Left ventricle myocardium inferior (tissue), 1 donor: ENCODE measurements at places on chromosomes 1 and 21. TPM values are rescaled to one million over a fixed set of nuclear protein-coding genes. Genes with fewer than 3 reads are reported as not detected.

GRCh38 chr21:42027822-42028765 lies 17.9 kb upstream of the ZBTB21 start:
- H3K27me3 ChIP-seq, result no peaks in the 10 kb centered on the region
- H3K4me1 ChIP-seq, result peaks cover 11% of the 10 kb centered on the region
- no peak for DNase-seq

- no peak overlapping the region for H3K4me3 ChIP-seq
- peak overlapping the region; percentile 94 for H3K27ac ChIP-seq
- peaks cover 37% of the 10 kb centered on the region for H3K4me1 ChIP-seq
These were observed 26.2 kb upstream of the EPHA2 start for GRCh38 chr1:16181887-16182719.

DNA sequence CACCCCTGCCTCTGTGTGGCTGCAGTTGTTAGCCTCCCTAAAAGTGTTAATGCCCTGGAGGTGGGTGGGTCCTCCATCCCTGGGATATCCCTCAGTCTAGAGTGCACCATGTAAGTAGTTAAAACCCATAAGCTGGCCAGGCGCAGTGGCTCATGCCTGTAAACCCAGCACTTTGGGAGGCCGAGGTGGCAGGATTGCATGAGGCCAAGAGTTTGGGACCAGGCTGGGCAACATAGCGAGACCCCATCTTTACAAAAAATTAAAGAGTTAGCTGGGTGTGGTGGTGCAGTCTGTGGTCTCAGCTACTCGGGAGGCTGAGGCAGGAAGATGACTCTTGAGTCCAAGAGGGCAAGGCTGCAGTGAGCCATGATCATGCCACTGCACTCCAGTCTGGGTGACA lies 10.3 kb downstream of the MYOC start:
- H3K27me3 ChIP-seq, result no peaks in the 10 kb centered on the region
- no peak for DNase-seq
- no peak overlapping the region for H3K4me3 ChIP-seq
- H3K4me1 ChIP-seq, result peaks cover 20% of the 10 kb centered on the region
- no peak overlapping the region for H3K27ac ChIP-seq

DNA sequence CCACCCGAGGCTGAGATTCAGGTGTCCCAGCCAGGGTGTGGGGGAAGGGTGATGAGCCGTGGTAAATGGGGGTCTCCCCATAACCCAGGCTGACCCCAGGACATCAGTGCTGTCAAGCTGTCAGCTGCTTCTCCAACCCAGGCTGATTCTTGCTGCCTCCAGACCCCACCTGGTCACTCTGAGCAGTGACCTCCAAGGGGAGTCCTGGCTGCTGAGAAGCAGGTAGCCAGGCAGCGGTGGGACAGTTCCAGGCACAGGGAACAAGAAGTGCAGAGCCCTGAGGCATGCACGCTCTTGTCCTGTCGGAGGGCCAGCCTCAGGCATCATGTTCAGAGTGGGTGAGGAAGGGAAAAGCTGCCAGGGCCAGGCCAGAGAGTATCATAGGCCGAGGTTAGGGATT lies 1.1 kb downstream of the ESPN start:
- H3K27ac ChIP-seq, result no peak overlapping the region
- peaks cover 40% of the 10 kb centered on the region for H3K4me1 ChIP-seq
- no peaks in the 10 kb centered on the region for H3K36me3 ChIP-seq
- no peak overlapping the region for H3K4me3 ChIP-seq

DNA sequence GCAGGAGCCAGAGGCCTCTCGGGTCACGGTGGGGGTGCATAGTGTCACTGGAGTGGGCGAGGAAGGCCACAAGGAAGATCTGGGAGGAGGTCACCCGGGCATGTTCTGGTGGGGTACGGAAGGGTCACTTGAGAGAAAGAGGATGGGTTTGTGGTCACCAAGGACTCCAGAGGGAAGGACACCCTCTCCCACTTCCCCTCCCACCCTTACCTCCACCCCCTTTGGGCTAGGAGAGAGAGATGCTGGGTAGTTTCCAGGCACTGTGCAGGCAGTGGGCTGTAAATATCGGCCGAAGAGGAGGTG lies 703 bp downstream of the AMIGO1 start:
- peak overlapping the region; percentile 75 for H3K27ac ChIP-seq
- H3K27me3 ChIP-seq, result no peaks in the 10 kb centered on the region
- peaks cover 34% of the 10 kb centered on the region for H3K4me1 ChIP-seq
- H3K36me3 ChIP-seq, result peaks cover 9% of the 10 kb centered on the region
- peak overlapping the region; percentile 77 for H3K4me3 ChIP-seq

- no peak for DNase-seq
- H3K4me3 ChIP-seq, result no peak overlapping the region
- H3K36me3 ChIP-seq, result no peaks in the 10 kb centered on the region
- H3K4me1 ChIP-seq, result peaks cover 32% of the 10 kb centered on the region
These were observed 179.4 kb downstream of the LYPLAL1 start for GRCh38 chr1:219352961-219353651.

DNA sequence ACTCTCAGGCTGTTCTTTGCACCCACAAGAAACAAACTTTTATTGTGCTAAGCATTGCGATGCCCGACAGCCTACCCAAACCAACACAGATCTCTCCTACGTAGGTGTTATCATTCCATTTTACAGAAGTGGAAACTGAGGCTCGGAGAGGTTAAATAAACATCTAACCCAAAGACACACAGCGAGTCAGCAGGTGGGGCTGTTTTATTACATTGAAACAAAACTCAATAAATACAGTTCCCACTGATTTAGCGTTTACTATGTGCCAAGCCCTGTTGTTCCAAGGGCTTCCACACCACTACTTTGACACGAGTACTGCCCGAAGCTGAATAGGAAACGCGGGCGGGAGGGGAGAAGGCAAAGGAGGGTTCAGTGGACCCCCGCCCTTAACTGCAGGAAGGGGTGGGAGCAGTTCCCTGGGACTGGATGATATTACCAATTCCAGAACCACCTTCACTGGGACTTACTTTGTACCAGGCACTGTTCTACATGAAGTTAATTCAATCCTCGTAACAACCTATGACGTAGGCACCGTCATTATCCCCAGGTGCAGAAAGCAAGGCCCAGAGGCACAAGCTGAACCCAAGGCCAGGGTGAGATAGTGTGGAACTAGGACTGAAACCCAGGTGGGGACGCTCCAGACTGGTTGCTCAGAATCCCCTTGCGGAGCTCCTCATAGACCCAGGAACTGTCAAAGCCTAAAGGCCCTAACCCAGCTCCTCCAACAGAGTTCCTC lies 19.3 kb upstream of the ALDH4A1 start:
- H3K27ac ChIP-seq, result peak overlapping the region; percentile 95
- H3K4me3 ChIP-seq, result peak overlapping the region; percentile 47
- no peak for DNase-seq
- H3K4me1 ChIP-seq, result peaks cover 56% of the 10 kb centered on the region
- H3K27me3 ChIP-seq, result no peaks in the 10 kb centered on the region
- H3K36me3 ChIP-seq, result peaks cover 6% of the 10 kb centered on the region

- H3K4me1 ChIP-seq, result peaks cover 10% of the 10 kb centered on the region
- no peak overlapping the region for H3K4me3 ChIP-seq
- H3K27ac ChIP-seq, result no peak overlapping the region
- H3K36me3 ChIP-seq, result no peaks in the 10 kb centered on the region
- no peak for DNase-seq
These were observed 58.5 kb downstream of the TENT5C start for GRCh38 chr1:117664314-117664713.

GRCh38 chr21:45147473-45148315 lies 73.3 kb downstream of the ADARB1 start:
- H3K4me1 ChIP-seq, result peaks cover 17% of the 10 kb centered on the region
- no peaks in the 10 kb centered on the region for H3K27me3 ChIP-seq
- H3K27ac ChIP-seq, result no peak overlapping the region

- DNase-seq, result peak; percentile 48
- H3K27ac ChIP-seq, result no peak overlapping the region
- H3K27me3 ChIP-seq, result no peaks in the 10 kb centered on the region
- H3K4me3 ChIP-seq, result no peak overlapping the region
- peaks cover 18% of the 10 kb centered on the region for H3K4me1 ChIP-seq
- H3K36me3 ChIP-seq, result no peaks in the 10 kb centered on the region
These were observed 131.1 kb downstream of the HLCS start for GRCh38 chr21:36835383-36835795.

DNA sequence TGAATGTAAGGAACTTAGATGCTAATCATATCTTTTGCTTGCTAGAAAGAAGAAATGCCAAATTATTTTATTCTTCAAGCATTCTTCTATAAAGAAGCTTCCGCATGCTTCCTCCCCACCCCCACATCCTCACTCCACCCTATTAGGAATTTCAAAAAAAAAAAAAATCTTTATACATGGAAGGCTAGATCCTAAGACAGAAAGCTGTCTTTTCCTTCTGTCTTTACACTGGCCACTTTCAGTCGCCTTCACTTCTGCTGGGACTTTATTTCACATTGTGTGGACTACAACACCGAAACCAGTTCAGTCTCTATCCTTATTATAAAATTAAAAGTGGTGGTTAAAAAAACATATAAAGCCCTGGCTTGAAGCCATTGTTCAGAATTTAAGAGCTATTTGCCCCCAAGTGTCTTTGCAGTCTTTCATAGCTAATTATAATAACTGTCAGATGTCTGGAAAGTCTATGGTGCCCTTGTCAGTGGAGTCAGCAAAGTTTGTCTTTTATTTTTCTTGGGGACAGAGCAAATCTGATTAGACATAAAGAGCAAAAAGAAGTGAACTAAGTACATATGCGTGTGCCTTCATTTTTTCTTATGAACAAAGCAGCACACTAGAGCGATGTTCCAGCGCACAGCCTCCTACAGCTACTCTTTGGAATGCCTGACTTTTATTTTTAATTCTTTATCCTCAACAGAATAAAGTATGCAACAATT lies 297.7 kb downstream of the PTPRC start:
- H3K27me3 ChIP-seq, result no peaks in the 10 kb centered on the region
- peaks cover 55% of the 10 kb centered on the region for H3K4me1 ChIP-seq

DNA sequence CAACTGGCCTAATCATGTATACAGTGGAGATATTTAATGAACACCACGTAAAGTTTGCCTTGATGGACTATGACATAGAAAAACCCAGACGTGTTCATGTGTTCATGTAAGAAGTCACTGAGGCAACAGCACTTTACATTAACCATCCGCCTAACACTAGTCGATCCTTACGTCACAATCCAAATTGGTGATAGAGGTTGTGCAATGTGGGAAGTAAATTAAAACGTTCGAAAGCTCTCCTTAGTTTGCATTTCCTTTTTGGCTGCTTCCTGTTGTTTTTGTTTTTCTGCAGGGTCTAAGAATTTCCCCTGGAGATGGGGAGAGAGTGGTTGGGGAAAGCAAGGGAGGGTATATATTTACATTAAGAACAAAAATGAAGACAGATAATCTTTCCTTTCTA lies 587.5 kb upstream of the ADGRL2 start:
- H3K27me3 ChIP-seq, result no peaks in the 10 kb centered on the region
- peaks cover 3% of the 10 kb centered on the region for H3K4me1 ChIP-seq
- H3K36me3 ChIP-seq, result no peaks in the 10 kb centered on the region
- H3K4me3 ChIP-seq, result no peak overlapping the region
- no peak for DNase-seq

DNA sequence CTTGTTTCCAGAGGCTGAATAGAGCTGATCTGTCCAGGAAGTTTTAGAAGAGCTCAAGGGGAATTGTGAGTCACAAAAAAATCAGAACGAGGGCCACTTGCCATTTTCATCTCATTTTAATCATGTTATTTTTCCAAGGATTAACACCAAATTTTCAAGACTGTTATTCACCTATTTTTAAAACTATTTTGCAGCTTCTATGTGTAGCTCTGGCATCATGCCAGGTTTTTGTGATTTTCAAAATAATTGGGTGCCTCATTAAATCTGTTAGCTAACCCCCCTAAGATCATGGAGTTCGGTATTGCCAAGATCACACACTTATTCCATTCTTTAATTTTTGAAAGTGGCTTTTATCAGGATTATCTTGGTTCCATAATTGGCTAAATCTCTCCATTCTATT lies 90.9 kb downstream of the RGS7 start:
- no peak for DNase-seq
- H3K4me1 ChIP-seq, result no peaks in the 10 kb centered on the region
- H3K4me3 ChIP-seq, result no peak overlapping the region
- H3K36me3 ChIP-seq, result no peaks in the 10 kb centered on the region
- H3K27ac ChIP-seq, result no peak overlapping the region
- H3K27me3 ChIP-seq, result no peaks in the 10 kb centered on the region

DNA sequence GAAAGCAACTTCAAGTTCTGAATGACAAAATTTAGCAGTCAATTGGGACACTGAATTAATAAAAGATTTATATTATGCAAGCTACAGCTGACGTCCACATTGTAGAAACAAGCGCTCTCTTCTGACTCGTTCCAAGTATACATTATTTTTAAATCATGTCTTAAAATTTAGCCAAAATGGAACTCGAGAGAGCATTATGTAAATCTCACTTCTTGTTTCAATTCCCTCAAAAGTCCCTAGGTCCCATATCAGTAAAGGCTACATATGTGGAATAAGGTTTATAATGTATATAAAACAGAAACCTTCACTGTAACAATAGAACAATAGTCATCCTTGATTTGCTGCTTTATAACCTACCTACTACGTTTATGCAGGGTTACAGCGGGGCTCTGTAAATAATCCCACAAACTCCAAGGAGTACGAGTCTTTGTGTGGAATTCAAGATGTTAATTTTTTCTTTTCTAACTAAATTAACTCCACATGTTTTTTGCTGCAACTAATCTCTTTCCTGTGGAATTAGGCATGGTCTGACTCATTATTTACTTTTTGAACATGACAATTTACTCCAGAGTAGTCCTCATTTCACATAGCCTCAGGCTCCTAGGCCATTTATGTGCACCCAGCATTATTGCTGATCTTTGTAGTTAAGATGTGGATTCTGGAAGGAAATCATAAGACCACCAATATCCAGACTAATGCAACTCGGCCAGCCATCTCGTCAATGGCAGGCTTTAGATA lies 785.1 kb downstream of the LTN1 start:
- no peaks in the 10 kb centered on the region for H3K27me3 ChIP-seq
- H3K36me3 ChIP-seq, result no peaks in the 10 kb centered on the region
- H3K27ac ChIP-seq, result peak overlapping the region; percentile 6
- peaks cover 11% of the 10 kb centered on the region for H3K4me1 ChIP-seq
- no peak overlapping the region for H3K4me3 ChIP-seq

GRCh38 chr1:173481195-173481772 lies 4.1 kb downstream of the PRDX6 start:
- H3K27me3 ChIP-seq, result no peaks in the 10 kb centered on the region
- no peak overlapping the region for H3K4me3 ChIP-seq
- H3K36me3 ChIP-seq, result peaks cover 72% of the 10 kb centered on the region

DNA sequence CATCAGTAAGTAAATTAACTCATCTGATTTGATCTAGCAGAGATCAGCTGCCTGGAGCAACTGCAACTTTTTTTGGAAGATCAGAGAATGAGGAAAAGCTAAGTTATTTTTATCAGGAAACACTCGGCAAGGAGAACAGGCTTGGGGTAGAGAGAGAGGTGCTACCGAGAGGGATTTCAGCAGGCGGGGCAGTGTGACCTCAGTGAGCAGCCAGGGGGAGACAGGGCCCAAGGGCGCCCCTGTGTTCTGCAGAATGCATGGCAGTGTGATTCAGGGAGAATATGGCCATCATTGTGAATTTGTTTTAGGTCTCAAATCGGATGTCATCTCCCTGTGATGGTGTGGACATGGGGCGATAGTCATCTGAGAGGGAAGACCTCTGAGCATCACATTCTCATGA lies 484.1 kb upstream of the VAMP3 start:
- no peak overlapping the region for H3K4me3 ChIP-seq
- H3K27ac ChIP-seq, result no peak overlapping the region
- H3K4me1 ChIP-seq, result peaks cover 10% of the 10 kb centered on the region
- DNase-seq, result no peak

GRCh38 chr1:27111626-27112573 lies 43.0 kb downstream of the SLC9A1 start:
- peak overlapping the region; percentile 68 for H3K27ac ChIP-seq
- H3K36me3 ChIP-seq, result peaks cover 18% of the 10 kb centered on the region
- H3K4me1 ChIP-seq, result peaks cover 46% of the 10 kb centered on the region
- DNase-seq, result peak; percentile 77
- H3K4me3 ChIP-seq, result no peak overlapping the region

CCDC190 gene
- 0.80 TPM for total RNA-seq

TSSK3 gene
- total RNA-seq, result 2.1 TPM

KLF17 gene
- not detected for total RNA-seq

SPRR2E gene
- not detected for total RNA-seq

PRDM16 gene
- total RNA-seq, result 16.6 TPM

ACTRT2 gene
- not detected for total RNA-seq

NGF gene
- 5.3 TPM for total RNA-seq
